ENCODE measurements at places on chromosomes 2 and 18. TPM values are rescaled to one million over a fixed set of nuclear protein-coding genes. Genes with fewer than 3 reads are reported as not detected.

The DSG3 gene
- total RNA-seq: 266 TPM

DNA sequence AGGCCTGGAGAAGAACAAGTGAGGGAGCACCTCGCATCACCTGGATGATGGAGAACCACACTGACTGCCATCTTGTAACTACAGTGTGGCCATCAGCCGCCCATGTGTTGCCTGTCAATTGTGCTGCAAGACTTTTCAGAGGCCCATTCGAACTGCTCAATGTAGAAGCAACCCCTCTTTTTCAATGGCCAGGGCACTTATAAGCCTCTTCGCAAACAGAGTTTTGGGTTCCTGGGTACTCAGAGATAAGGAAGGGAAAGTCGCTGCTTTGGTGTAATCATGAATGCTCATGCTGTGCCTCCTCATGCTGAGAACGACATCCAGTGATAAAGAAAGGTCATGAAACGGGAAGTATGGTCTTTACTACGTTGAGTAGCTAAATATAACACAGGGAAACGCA lies 143.9 kb upstream of the SLC39A10 start:
- no peak for DNase-seq

DNA sequence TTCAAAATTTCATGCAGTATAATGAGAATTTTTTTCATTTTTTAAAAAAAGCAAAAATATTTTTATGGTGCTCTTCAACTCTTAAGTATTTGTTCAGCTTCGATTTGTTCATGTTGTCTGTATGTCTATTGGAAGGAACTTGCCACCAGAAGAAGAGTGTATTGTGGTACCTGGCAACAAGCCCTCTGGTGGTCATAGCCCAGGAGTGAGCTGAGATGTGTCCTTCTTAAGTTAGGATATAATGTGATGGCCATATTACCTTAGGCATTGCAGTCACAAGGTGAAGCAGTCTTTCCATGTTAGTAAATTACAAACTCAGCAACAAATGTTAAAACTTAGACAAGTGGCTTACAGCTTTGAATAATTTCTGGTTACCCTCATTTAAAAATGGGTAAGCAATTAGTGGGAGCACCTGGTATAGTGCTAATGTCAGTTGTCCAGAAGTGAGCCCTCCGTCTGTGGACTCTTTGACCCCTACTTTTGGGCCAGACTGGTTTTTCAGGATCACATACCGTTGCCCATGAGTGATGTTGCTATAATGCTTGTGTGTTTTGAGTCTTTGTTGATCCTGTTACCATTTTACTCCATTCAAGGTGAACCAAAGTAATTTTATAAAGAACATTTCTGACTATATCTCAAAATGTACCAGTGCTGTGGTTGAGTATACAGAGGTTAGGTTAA lies 57.4 kb downstream of the MYO1B start:
- DNase-seq: peak; percentile 37

The TTR gene
- total RNA-seq: not detected

DNA sequence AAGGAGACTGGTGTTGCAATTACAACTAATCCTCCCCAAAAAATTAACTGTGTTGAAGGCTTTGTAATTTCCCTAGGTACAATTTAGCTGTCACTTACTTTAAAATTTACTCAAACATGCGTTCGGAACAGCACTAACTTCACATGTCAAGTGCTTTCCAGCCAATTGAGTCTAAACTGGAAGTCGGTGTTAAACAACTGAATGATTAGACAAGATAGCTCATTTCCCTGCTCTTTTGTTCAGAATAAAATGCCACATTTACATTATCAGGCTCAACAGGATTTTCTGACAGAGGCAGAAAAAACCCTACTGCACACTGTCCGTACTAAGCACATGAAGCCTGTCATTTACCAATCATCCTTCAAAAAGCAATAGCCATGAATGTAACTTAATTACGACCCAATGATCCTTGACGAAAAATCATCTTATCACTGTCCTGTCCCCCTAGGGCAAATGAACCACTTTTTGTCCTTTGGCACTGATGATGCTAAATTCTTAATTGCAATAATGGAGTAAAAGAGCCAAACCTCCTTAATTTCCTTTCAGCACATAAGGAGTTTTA lies 56.0 kb downstream of the LRPPRC start:
- DNase-seq: no peak

The CHCHD5 gene
- total RNA-seq: 10.2 TPM

The NBAS gene
- total RNA-seq: 58.5 TPM

GRCh38 chr2:17979707-17980106 lies 101.2 kb downstream of the KCNS3 start:
- DNase-seq: no peak

DNA sequence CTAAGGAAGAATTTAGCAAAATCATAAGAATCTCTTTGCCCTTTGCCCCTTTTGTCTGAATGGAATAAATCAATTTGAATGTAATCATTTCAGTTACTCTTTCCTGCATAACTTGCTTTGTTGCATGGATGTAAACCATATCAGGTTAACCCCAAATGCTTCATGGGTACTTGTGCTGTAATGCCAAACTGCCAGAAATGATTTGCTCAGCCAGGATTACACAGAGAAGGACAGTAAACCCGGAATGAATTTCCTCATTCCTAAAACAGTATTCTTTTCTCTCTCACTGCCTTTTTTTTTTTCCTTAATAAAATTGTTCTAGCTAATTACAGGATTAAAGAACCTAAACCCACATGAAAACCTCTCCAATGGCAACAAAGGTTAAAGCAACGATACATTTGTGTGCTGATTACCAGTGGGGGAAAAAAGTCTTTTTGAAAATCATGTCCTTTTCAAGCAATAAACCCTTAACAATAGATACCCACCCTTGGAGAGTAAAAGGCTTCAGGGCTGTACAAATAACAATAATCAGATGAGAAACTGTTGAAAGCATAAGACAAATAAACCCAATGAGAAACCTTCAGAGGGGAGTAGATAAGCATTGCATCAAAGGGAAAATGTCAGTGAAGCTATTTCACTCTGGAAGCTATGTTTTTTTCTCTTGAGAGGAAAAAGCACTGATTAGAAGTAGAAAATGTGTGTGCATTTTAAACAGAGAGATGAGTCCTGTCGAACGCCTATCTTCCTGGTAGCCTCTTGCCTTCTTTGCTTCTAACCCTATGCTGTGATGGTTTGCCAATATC lies 275.3 kb downstream of the CDH2 start:
- DNase-seq: no peak

The TGFA gene
- total RNA-seq: 59.2 TPM

GRCh38 chr2:14348247-14348646 lies 284.3 kb upstream of the LRATD1 start:
- no peak for DNase-seq

- DNase-seq: no peak
Measured at GRCh38 chr2:113861740-113862139, 28.1 kb upstream of the ACTR3 start.

- DNase-seq: no peak
Measured at GRCh38 chr2:102592601-102593000, 26.8 kb upstream of the SLC9A2 start.

DNA sequence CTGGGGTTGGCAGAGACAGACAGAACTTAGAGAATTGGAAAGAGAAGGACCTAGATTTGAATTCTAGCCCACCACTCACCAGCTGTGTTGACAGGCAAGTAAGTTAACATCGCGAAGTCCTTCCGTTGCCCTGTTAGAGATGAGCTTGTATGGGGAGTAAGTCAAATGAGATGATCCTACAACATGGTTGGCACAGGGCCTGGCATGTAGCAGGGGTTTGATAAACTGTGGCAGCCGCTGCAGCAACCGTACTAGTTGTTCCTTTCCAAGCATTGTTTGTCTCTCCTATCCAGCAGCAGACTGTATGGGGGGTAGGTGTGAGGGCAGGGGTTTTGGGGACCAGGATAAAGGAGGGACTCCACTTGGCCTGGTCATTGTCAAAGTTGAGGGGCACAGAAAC lies 16.0 kb downstream of the TET3 start:
- no peak for DNase-seq

GRCh38 chr2:177830881-177831386 lies 241.6 kb downstream of the PDE11A start:
- no peak for DNase-seq

- DNase-seq: no peak
Measured at GRCh38 chr2:217445723-217446122, 557.1 kb downstream of the TNS1 start.

The ZEB2 gene
- 0.50 TPM for total RNA-seq
